ENCODE measurements at places on chromosomes 1 and 21.

DNA sequence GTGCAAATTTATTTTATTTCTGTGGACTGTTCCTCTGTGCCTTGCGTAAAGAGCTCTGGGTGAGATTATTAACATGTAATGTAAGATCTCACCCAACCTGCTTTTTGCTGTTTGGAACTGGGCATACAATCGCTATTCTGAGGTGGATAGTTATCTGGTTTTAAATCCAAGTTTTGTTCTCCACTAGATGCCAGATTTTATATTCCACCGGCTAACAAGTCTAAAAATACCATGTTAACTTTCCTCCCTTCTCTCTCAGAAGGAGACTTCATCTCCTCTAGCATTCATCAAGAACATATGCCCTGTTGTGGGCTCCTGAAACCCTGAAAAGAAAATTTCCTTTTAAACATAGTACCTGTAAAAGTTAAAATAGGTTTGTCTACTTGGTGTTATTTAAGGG lies 56.4 kb downstream of the C1orf21 start:
- no peak for DNase-seq

DNA sequence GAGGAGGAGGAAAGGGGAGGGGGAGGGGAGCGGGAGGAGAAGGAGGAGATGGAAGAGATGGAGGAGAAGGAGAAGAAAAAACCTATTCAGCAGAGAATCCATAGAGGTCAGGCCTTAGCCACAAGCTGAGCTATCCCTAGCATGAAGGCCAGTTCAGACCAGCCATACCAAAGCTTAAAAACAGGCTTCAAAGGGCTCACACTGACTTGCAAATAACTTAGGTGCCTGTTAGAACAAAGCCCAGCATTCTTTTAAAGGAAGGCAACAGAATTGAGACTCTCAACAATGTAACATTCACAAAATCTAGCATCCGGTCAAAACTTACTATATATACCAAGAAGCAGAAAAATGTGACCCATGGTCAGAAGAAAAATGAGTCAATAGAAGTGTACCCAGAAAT lies 43.6 kb upstream of the IFFO2 start:
- DNase-seq = no peak

- no peak for DNase-seq
These were observed at the start of gene CD247 for GRCh38 chr1:167518331-167518700. CD247 (minus strand) TSS chr1:167518529; CDS start chr1:167518465, 64 bp downstream.

GRCh38 chr1:8886589-8886988 lies 8.1 kb upstream of the ENO1 start:
- DNase-seq = no peak

GRCh38 chr1:228337031-228337564 lies 69.5 kb downstream of the TRIM11 start:
- no peak for DNase-seq

DNA sequence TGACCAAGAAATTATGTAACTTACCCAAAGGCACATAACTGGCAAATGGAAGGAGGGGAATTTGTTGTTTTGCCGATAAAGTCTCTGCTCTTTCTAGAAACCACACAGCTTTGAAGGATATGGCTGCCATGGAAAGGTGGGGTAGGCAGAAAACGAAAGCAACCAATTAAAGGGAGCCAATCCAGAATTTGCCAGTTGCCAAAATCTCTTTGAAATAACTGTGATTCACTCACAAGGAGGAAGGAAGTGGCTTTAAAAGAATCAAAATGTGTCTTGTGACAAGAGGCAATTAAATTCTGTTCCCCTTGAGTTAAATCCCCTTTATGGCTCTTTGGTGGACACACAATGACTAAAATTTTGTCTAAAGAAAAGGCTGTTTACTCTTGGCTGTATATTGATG lies 61.2 kb upstream of the CCDC190 start:
- peak; percentile 35 for DNase-seq

DNA sequence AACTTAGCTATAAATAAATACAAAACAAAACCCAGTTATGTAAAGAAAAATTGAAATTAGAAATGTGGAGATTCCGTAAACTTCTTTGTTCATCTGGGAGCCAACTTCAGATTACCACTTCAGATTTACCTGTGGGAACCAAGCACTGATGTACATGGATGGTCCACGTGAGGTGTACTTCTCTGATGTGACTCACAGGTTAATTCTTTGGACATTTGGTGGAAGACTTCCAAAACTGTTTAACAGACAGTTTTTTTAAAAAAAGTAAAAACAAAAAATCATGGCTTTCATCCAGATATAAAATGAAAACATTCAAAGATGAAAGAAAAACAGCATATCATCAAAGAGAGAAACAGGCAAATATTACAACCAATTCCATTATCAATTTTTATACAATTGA lies 92.0 kb downstream of the MAST2 start:
- DNase-seq = no peak

DNA sequence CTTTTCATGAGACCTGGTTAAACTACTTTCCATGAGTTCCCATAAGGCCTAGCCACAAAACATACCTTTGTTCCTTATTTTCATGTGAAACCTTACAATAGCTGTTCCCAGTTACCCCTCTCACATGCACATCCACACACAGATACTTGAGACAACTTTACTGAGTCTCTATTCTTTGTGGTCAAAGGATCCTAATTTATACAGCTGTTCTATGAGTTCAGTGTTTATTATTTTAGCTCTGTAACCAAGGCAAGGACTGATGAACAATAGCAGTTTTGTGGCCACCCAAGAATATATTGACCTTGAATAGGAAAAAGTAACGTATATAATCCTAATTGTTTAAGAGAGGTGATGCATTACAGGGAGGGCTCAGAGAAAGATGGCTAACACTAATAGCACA lies 160.5 kb upstream of the CACYBP start:
- no peak for DNase-seq

DNA sequence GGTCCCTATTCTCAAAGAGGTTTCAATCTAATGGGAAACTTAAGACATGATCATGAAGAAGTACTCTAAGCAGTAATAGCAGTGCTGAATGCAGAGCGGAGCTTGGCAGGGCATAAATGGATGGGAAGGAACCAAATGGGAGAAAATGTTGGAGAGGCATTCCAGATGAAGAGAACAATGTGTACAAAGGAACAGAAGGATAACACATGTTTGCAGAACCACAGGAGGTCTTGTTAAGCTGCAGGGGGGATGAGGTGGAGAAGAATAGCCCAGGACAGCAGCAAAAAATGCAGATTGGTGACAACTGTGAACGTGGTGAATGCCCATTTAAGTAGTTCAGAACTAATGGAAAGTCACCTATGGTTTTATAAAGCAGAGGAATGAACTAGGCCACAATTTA lies 99.1 kb downstream of the ASTN1 start:
- DNase-seq = no peak

DNA sequence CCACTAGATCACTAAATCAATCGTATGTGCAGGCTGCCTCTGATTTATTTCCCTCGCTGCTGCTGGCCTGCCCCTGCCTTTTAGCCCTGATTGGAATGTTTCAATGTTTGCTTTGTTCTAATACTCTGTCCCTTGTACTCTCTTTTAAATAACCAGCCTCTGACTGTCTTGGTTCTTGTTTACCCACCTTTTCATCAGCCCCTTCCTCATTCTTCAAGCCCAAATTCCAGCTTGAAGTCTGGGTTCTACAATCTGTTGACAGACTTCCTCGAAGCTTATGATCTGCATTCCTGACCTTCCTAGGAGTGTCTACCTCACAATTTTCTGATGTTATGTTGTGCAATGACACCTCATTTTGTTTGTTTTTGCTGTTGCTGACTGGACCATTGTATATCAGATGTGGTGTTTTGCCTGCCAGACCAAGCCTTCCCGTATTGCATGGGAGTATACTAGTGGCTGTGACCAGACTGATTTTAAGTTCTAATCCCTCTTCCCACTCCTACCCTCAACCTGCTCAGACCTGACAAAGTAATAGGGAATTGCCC lies 46.6 kb upstream of the APOBEC4 start:
- DNase-seq = peak; percentile 22

DNA sequence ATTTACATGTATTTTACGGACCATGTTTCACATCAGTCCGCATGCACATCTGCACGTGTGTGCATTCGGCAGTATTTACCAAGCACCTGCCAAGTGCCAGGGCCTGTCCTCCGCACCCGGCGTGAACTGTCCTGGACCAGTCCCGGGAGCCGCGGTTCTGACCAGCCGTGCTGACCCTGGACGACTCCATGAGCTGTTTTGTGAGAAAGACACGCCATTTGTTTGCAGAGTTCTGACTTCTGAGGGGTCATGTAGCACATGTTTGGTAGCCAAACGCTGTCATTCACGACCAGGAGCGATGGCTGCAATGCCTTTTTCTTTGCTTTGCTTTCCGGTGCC lies 3.3 kb upstream of the OLIG2 start:
- DNase-seq = no peak

DNA sequence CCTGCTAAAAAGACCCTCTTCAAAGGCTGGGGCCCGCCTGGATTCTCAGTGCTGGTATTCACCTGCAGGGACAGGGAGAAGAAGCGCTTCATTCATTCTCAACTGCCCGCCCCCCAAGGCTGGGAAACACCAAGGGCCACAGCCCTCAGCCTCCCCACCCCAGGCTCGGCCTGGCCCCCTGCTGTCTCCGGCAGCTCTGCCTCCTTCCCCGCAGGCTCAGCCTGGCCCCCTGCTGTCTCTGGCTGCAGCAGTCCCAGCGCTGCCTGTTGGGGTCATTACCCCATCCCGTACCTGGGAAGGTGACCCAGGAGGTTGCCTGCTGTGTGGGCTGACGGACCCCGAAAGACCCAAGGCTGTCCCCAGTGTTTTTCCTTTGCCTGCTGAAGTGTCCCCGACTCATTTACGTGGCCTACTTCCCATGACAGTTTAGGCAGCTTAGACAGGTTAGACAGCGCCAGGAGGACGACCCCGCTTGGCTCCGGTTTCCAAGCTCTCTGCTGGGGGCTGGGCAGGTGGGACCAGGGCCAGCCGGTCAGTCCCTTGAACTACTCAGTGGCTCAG lies 22.9 kb upstream of the CLSTN1 start:
- DNase-seq = no peak

DNA sequence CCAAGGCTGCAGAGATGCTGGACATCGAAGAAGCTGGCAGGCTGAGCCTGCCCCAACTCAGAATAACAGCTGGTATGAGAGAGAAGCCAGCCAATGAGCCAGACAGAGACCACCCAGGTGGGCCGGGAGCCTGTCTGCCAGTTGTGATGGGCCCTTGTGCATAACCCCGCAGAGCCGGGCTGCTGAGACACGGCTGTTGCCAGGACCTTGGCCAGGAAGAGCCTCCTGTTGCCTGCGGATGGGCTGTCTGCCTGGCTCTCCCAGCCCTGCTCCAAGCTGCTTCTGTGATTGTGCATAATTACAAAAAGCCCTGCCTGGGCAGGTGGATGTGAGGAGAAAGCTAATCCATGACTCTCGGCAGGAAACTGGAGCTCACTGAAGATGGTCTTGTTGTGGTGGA lies 126.5 kb downstream of the CAPN8 start:
- no peak for DNase-seq

- DNase-seq = no peak
These were observed 41.7 kb downstream of the SEC16B start for GRCh38 chr1:177928194-177928593.

DNA sequence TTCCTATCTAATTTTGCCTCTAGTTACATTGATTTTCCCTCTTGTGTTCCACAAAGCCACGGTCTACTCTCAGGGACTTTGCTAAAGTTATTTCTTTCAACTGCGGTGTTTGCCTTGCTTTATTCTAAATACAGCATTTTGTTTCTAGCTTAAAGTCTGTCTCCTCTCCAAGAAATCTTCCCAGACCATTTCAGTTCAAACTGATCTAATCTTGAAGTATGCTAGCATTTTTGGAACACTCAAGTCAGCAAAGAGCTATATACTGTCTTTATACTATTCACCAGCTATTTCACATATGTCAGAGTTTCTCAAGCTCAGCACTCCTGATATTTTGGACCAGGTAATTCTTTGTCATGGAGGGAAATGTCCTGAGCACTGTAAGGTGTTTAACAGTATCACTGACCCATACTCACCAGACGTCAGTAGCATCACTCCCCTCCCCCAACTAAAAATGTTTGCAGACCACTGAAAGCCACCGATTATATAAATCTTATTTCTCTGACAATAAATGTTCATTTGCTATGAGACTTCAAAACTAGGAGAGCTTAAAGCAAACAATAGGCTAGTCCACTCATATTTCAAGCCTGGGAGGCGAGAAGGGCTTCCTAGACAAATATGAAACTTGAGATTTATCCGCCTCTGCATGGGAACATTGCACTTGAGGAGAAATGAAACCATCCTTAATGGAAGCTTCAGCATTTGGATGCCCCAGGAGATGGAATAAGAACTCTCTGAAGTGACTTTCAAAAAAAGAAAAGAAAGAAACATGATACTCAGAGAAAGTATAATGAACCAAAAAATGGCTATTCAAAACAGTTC lies 81.1 kb downstream of the KIAA0319L start:
- DNase-seq = no peak

DNA sequence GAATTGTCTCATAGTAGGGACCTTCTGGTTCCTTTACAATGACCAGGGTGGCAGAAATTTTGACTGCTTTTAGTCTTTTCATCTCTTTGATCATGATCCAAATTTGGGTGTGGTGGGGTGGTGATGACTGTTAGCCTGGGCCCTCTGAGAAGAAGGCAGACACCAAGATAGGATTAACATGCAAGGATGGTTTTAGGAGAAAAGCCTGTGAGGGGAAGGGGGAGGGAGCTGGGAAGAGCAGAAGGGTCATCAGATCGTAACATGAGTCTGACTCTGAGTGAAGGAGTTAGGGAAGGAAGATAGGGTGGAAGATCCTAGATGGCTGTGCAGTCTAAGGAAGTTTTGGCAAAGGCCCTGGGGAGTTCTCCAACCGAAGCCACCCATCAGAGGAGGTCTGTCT lies 28.5 kb upstream of the CAMSAP2 start:
- no peak for DNase-seq

DNA sequence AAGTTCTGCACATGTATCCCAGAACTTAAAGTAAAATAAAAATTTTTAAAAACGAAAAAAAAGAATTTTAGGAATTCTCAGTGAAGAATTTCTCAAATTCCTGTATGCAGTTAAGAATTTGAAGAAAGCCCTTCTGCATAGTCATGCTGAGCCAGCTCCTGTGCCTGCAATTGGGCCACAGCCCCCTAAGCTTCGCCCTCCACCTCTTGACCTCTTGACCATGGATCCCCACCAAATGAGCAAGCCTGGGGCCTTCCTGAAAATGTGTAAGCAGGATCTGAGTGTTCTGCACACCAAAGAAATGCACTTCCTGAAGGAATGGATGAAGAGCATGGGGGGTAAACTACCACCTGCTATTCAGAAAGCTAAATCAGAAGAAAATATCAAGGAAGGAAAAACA lies 52.0 kb downstream of the NBPF6 start:
- no peak for DNase-seq

GRCh38 chr1:211685823-211686222 lies 10.4 kb upstream of the NEK2 start:
- no peak for DNase-seq

DNA sequence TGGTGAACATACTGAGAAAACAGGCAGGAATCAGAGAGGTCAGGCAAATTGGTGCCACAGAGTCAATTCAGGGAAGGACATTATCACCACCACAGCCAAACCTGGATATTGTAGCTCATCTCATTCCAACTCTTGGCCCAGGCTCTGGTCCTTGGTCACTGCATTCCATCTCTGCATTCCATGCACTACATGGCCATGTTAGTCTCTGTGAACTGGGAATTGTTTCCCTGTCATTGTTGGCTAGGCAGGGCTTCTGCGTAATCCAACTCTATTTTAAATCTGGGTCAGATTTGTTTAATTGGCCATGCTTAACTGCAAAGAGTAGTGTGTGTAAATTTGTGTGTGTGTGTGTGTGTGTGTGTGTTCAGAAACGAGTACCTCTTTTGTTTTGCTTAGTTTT lies 837.6 kb upstream of the ADAMTS5 start:
- DNase-seq = peak; percentile 53

All from fibroblast of the aortic adventitia (primary cell).